ENCODE measurements at places on chromosomes 4 and X. TPM values are rescaled to one million over a fixed set of nuclear protein-coding genes. Genes with fewer than 3 reads are reported as not detected.

DNA sequence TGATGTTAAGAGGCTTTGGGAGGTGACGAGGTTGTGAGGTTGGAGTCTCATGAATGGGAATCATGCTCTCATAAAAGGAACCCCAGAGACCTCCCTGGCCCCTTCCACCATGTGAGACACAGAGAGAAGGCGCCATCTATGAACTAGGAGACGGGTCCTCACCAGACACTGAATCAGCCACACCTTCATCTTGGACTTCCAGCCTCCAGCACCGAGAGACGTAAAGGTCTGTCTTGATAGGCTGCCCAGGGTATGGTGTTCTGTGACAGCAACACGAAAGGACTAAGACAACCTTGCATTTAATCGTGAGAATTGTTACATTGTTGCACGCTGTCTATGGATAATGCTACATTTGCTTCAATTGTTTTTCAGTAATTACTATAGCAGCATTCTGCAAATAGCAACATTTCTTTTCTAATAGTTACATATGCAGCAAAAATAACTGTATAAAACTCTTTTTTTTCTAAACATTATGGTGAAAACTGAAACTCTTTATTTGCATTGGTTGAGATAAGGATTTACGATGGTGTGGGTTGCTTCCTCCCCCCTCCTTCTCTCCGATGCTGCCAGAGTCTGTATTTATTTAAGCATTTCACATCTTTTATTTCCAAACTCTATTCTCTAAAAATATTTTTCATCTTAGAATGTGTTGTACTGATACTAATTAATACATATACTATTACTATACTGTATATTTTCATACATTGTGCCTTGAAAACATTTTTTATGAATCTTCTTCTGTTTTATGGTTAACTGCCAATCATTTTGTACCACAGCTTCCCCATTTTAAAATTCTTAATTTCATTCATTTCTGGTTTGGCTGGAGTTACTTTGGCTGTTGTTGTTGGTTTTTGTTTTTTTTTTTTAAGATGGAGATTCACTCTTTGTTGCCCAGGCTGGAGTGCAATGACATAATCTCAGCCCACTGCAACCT is 26.4 kb upstream of the AKAP17A start:
- no peak for DNase-seq

- no peak for DNase-seq
These were observed 108.1 kb upstream of the STOX2 start for GRCh38 chr4:183797011-183797444.

DNA sequence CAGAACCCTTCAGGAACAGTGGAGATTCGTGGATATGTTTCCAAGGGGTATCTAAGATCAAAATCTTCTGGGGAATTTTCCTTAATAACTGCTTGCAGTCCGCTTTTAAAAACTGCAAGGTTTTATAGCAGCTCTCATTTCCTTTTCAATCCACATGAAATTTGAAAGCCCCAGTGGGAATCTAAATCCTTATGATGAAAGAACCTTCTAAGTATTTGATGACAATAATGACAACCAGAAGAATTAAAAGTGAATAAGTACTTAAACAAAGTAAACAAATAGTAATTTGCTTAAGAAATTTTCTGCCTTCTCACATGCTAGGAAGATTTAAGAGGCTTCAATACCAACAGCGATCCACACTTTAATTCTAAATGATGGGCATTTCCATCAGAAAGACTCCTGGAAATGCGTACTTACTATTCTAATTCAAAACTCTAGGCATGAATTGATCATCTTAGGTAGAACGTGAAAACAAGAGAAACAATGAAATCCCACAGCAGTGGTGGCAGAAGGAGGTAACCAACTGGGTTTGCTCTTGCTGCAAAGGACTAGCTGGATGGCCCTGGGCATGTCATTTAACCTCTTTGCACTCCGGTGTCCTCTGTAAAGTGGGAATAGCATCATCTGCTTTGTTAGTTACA is 37.6 kb upstream of the S100G start:
- DNase-seq = no peak

- DNase-seq = no peak
These were observed 2068.9 kb downstream of the PCDH7 start for GRCh38 chr4:32789026-32789608.

DNA sequence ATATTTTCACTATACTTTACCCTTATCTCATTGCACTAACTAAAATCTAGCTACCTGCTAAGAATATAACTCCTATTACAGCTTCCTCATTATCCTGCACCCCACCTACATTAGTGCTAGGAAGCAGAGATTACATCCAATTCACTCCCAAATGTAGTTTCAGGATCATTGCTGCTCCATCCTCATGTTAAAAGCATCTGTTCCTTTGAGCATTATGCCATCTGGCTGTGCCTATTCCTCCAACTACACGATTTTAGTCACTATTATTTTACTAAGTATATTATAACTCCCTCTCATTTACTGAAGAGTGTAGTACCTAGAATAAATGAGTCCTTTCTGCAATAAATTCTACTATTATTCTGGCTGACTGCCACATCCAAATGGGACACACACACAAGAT is 1586.9 kb downstream of the TECRL start:
- DNase-seq = no peak

CCDC160 gene
- total RNA-seq = not detected
